ENCODE measurements at places on chromosomes 5 and 9.

DNA sequence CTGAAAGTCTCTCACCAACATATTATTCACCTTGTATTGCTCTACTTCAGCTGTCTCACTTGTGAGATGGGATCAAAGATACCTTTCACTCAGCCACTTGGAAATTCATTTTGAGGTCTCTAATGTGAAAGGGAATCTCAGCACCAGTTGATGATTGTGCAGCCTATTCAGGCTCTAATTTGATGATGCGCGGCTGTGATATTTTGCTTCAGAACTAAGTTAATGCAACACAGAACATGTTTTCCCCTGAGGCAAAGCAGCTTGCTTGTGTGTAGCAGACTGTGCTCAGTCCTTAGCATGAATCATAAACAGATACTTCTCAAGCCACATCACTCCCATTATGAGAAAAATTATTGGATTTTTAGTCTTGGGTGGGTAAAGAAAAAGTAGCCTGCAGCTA is 378.8 kb downstream of the OSTF1 start:
- no peak for DNase-seq
- H3K27ac ChIP-seq = no peak overlapping the region
- H3K4me3 ChIP-seq = no peak overlapping the region
- H3K36me3 ChIP-seq = no peaks in the 10 kb centered on the region
- no peaks in the 10 kb centered on the region for H3K4me1 ChIP-seq

- H3K4me1 ChIP-seq = no peaks in the 10 kb centered on the region
- no peak overlapping the region for H3K27ac ChIP-seq
- H3K27me3 ChIP-seq = peaks cover 17% of the 10 kb centered on the region
- no peak overlapping the region for H3K4me3 ChIP-seq
Observed at GRCh38 chr9:109499631-109500410, 1.7 kb upstream of the PTPN3 start.

- H3K4me1 ChIP-seq = peaks cover 33% of the 10 kb centered on the region
- H3K27me3 ChIP-seq = no peaks in the 10 kb centered on the region
Observed at GRCh38 chr9:88322906-88323566, 65.2 kb upstream of the SPIN1 start.

DNA sequence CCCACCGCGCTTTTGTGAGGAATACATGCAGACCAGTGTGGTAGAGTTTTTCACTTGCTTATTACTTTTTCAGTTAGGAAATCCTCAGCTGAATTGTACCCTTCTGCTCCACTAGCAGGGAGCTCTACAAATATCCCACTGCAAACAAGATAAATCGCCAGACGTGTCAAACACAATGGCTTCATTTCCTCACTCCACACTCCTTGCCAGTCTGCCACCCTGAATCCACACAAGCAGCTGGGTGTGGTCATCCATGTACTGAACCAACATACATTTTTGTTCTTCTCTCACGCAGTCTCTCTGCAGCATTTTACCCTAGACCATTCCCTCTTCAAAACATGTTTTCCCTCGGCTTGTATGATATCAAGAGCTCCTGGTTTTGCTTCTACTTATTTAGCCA is 3.7 kb upstream of the ROR2 start:
- H3K4me3 ChIP-seq = no peak overlapping the region
- H3K27ac ChIP-seq = no peak overlapping the region
- DNase-seq = no peak

DNA sequence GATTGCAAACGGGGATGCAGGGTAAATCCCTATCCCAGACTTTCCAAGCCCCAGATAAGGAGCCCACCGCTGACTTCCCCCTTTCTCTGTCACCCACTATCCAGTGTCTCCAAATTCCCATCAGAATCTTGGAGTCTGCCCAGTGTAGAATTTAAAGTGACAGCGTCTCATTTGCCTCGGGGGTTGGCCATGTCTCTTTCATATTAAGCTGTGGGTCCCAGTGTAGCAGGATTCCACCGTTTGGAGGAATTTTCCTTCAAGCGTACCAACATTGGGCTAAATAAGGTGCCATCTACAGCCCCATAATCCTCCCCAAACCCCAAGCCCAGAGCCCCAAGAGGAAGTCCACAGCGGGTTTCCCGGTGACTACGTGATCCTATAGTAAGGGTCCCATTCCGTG is 1.1 kb downstream of the BRINP1 start:
- H3K27me3 ChIP-seq = peaks cover 32% of the 10 kb centered on the region
- H3K27ac ChIP-seq = no peak overlapping the region
- H3K4me3 ChIP-seq = no peak overlapping the region
- no peak for DNase-seq
- no peaks in the 10 kb centered on the region for H3K4me1 ChIP-seq

GRCh38 chr5:82334856-82335255 is 56.7 kb upstream of the RPS23 start:
- H3K4me3 ChIP-seq = no peak overlapping the region
- H3K36me3 ChIP-seq = no peaks in the 10 kb centered on the region
- H3K4me1 ChIP-seq = no peaks in the 10 kb centered on the region
- no peak overlapping the region for H3K27ac ChIP-seq
- no peaks in the 10 kb centered on the region for H3K27me3 ChIP-seq

GRCh38 chr5:137095597-137095996 is 403.5 kb downstream of the SPOCK1 start:
- H3K27me3 ChIP-seq = no peaks in the 10 kb centered on the region
- H3K36me3 ChIP-seq = no peaks in the 10 kb centered on the region
- no peak overlapping the region for H3K27ac ChIP-seq
- no peak overlapping the region for H3K4me3 ChIP-seq
- no peaks in the 10 kb centered on the region for H3K4me1 ChIP-seq

DNA sequence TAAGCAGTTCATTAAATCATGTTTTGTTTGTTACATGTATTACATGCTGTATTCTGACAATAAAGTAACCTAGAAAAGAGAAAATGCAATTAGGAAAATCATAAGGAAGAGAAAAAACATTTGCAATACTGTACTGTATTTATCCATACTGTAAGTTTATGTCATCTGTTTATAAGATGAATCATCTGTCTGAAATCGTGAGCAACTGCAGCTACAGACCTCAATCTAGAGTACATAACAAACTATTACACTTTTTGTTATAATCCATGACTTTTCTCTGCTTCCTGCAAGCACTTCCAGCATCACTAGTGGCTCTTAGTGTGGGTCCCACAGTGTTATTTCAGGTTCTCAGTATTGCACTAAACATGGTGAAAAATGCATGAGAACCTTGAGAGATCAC is 144.4 kb upstream of the NR4A3 start:
- H3K4me1 ChIP-seq = no peaks in the 10 kb centered on the region
- no peak overlapping the region for H3K27ac ChIP-seq
- H3K4me3 ChIP-seq = no peak overlapping the region
- no peak for DNase-seq
- no peaks in the 10 kb centered on the region for H3K36me3 ChIP-seq

DNA sequence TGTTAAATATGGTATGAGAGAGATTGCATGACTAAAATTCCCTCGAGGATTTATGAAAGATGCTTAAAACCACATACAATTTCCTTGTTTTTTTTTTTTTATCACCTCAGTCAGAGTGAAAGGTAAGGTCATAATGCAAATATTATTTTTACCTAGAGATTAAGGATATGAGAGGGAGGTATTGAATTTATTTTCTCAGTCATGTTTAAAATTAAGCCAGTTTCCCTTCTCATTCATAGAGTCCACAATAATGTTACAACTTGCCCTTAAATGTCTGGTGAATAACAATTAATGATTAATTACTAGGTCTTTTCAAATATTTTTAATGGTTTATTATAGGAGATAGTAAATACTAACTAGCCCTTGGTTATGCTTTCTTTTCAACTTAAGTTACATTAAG is 144.9 kb upstream of the HAPLN1 start:
- no peaks in the 10 kb centered on the region for H3K36me3 ChIP-seq
- no peaks in the 10 kb centered on the region for H3K27me3 ChIP-seq
- no peak overlapping the region for H3K27ac ChIP-seq
- H3K4me3 ChIP-seq = no peak overlapping the region
- H3K4me1 ChIP-seq = no peaks in the 10 kb centered on the region
- no peak for DNase-seq

- no peak overlapping the region for H3K4me3 ChIP-seq
- no peaks in the 10 kb centered on the region for H3K36me3 ChIP-seq
- H3K27ac ChIP-seq = no peak overlapping the region
- DNase-seq = no peak
- no peaks in the 10 kb centered on the region for H3K27me3 ChIP-seq
Observed at GRCh38 chr5:78903353-78903752, 81.8 kb downstream of the ARSB start.

GRCh38 chr5:5306696-5307095 is 115.8 kb upstream of the ICE1 start:
- no peaks in the 10 kb centered on the region for H3K27me3 ChIP-seq
- no peak overlapping the region for H3K27ac ChIP-seq
- H3K36me3 ChIP-seq = no peaks in the 10 kb centered on the region
- DNase-seq = no peak
- no peak overlapping the region for H3K4me3 ChIP-seq

DNA sequence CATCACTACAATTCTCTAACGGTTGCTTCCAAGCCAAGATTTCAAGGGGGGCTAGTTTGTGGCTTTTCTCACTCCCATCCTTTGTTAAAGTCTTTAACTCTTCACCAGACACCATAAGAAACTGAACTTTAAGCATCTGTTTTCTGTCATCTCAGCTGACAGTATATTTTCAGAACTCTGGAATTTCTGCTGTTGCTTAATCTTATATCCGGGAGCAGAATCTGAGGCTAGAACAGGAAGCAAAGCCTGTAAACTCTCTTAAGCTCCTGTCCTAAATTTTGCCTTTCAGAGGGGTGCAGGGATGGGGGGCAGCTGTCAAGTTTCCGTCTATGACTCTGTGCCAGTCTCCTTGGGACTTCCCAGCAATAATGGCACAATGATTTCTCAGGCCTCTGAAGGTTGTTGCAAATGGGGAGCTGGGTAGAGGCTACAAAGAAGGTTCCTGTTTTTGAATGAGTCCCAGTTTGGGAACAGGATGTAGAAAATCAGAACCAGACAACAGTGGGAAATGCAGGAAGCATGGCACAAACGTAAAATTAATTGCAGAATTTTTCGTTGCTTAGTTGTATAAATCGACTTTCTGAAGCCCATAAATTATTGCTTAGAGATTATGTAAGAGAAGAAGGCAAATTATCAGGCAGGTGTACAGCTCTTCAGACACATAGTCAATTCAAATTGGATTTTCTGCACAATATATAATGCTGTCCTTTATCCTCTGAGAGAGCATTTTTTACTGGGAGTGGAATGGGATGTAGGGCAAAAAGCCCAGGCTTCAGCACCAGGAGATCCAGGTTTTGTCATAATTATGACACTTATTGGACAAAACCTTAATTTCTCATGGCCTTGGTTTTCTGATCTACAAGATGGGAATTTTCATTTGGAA is 430.9 kb downstream of the DMAC1 start:
- no peak overlapping the region for H3K4me3 ChIP-seq
- H3K4me1 ChIP-seq = no peaks in the 10 kb centered on the region
- DNase-seq = no peak
- H3K36me3 ChIP-seq = no peaks in the 10 kb centered on the region

GRCh38 chr5:159641371-159642039 is 274.8 kb upstream of the ADRA1B start:
- no peaks in the 10 kb centered on the region for H3K36me3 ChIP-seq
- H3K4me3 ChIP-seq = no peak overlapping the region
- no peak overlapping the region for H3K27ac ChIP-seq

GRCh38 chr9:84318981-84319380 is 21.6 kb downstream of the SLC28A3 start:
- no peaks in the 10 kb centered on the region for H3K4me1 ChIP-seq
- no peak overlapping the region for H3K4me3 ChIP-seq
- H3K36me3 ChIP-seq = no peaks in the 10 kb centered on the region
- H3K27ac ChIP-seq = no peak overlapping the region

GRCh38 chr5:59864718-59865117 is 28.8 kb downstream of the PDE4D start:
- H3K27me3 ChIP-seq = no peaks in the 10 kb centered on the region
- no peaks in the 10 kb centered on the region for H3K36me3 ChIP-seq
- H3K27ac ChIP-seq = no peak overlapping the region
- no peak overlapping the region for H3K4me3 ChIP-seq
- DNase-seq = no peak

DNA sequence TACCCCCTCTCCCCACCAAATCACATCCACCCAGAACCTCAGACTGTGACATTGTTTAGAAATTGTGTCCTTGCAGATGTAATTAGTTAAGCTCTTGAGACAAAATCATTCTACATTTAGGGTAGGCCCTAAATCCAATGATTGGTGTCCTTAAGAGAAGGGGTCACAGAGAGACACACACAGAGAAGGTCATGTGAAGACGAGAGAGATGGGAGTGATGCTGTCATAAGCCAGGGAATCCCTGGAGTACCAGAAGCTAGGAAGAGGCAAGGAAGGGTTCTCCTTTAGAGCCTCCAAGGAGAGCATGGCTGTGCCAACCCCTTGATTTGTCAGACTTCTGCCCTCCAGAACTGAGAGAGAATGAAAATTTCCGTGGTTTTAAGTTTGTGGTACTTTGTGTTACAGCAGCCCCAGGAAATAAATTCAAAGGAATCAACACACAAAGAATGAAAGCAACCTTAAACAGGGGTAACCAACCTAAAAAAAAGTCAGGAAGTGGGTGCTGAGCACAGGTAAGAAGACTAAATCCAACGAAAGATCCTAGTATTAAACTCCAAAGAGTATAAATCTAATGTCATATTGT is 33.6 kb downstream of the TIMD4 start:
- no peaks in the 10 kb centered on the region for H3K27me3 ChIP-seq
- no peaks in the 10 kb centered on the region for H3K36me3 ChIP-seq
- no peak for DNase-seq
- H3K27ac ChIP-seq = peak overlapping the region; percentile 14

- no peaks in the 10 kb centered on the region for H3K27me3 ChIP-seq
- H3K27ac ChIP-seq = no peak overlapping the region
- no peaks in the 10 kb centered on the region for H3K36me3 ChIP-seq
Observed at GRCh38 chr9:116901260-116901659, 214.2 kb downstream of the TRIM32 start.

DNA sequence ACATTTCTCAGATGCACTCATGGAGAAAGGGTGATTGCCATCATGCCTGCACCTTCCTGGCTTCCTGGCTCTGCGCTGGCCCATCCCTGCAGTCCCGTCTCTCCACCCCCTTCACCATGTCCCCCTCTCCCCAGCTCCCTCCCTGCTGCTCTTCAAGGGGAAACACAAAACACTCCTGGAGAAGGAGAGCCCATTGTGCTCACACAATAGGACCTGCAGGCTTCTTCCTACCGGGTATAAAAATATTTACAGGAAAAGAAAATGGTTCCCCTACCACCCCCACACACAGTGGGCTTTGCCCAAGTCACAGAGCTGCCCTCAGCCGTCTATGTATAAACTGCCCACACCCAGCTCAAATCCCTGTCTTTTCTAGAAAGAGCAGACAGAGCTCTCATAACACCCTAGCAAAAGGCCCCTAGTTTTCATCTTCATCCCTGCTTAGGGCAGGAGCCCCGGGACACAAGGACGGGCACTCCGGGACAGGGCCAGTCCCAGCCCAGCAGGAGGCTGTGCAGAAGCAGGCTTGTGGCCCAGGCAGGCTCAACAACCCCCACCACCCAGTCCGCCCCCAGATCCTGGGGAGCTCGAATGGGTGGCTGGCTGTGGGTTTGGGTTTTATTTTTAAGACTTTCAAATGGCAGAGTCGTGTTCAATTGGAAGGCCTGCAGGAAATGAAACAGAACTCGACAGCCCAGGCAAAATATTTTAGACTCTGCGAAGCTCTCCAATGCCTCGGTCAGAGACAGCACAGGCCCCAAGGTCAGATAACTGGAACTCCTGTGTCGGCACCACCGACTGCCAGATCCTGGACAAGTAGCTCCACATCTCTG is 77.3 kb downstream of the LRSAM1 start:
- no peak overlapping the region for H3K27ac ChIP-seq
- H3K27me3 ChIP-seq = no peaks in the 10 kb centered on the region
- H3K4me3 ChIP-seq = no peak overlapping the region
- DNase-seq = no peak

GRCh38 chr5:161256957-161257356 is 289.6 kb downstream of the GABRB2 start:
- no peak overlapping the region for H3K27ac ChIP-seq
- no peaks in the 10 kb centered on the region for H3K36me3 ChIP-seq
- H3K4me3 ChIP-seq = no peak overlapping the region
- no peaks in the 10 kb centered on the region for H3K4me1 ChIP-seq
- no peak for DNase-seq
